Foreskin melanocyte (primary cell): ENCODE measurements at places on chromosomes 3 and 15.

GRCh38 chr15:73394782-73395181 is 26.0 kb upstream of the HCN4 start:
- no peak for DNase-seq

GRCh38 chr15:85010386-85011159 is 28.9 kb downstream of the PDE8A start:
- DNase-seq: peak; percentile 77

DNA sequence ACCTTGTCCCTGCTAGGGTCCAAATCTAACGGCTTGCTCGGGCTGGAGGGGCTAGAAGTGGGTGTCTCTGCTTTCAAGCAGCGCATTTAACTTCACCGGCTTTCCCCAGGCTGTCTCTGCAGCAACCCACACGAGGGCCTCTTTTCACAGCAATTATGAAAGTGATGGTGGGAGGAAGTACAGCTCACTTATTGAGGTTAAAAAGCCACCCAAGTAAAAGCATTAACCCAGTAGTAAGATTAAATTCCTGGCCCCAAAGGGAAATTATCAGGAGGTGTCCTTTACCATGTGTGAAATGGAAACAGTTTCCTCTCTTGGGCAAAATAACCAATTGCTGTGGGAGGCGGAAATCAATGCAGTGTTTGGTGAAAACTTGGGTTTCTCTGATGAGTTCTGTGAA is 41.1 kb downstream of the NGRN start:
- no peak for DNase-seq

DNA sequence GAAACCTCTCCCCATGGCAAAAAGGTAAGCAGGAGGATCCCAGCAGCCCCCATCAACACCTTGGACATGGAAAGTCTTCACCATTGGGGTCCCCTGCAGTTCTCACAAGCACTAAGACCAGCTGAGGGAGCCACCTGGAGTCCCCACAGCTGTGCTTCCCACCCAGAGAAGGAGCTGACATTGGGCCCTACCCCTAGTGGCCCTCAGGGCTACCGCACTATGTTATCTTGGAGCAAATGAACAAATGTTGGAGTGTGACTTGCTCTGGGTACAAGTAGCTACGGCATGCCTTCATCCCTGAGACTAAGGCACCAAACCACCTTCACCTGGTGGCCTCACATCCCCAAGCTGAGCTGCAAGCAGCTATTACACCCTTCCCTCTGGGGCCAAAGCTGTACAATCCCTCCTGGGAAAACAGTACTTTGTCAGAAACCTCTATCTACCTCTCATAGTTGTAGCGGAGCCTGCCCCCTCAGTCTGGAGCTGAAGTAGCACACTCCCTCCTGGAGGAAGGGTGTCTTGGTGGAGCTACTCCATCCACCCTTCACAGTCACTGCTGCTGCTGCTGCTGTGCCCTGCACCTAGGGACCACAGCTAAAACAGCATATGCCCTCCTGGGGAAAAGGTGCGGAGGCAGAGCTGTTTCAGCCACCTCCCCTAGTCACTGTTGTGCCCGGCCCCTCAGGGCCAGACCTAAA is 42.7 kb downstream of the SERP1 start:
- no peak for DNase-seq

GRCh38 chr3:186882881-186883685 is 40.6 kb downstream of the ADIPOQ start:
- peak; percentile 79 for DNase-seq
